ENCODE measurements at places on chromosomes 4 and X.

GRCh38 chr4:23750125-23750524 lies 139.7 kb downstream of the PPARGC1A start:
- no peak for DNase-seq

GRCh38 chr4:35884714-35885480 lies 359.4 kb downstream of the ARAP2 start:
- DNase-seq = no peak

DNA sequence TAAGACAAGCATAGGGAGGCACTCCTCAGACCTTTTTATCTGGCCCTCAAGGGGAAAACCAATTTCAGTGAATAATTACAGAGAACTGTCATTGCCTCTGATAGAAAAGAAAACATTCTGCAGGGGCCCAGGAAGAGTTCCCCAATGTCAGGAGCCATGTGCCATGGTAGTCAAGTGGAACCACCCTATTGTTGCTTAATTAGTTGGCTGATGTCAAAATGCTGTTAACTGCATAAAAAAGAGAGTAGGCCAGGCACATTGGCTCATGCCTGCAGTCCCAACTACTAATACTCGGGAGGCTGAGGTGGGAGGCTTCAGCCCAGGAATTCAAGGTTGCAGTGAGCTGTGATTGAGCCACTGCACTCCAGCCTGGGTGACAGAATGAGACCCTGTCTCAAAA lies 28.6 kb upstream of the OGT start:
- DNase-seq = no peak

DNA sequence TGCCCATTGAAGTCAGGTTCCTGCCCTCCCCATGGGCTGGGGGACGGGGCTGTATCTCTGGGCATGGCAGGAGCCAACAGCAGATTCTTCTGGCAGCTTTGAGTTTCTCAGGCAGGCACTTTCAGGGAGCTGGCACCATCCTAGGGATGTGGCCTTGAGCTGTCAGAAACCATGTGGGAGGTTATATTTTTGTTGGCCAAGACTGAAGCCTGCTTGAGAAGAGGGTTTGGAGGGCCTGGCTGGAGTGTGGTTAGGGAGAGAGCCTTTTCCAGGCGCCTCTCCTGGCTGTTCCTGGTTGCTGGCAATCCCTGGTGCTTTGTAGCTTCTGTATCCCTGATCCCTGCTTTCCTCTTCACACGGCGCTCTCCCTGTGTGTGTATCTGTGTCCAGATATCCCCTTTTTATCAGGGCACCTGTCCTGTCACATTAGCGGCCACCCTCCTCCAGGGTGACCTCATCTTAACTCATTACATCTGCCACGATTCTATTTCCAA lies 30.6 kb upstream of the SORCS2 start:
- no peak for DNase-seq

- DNase-seq = no peak
These were observed 76.6 kb downstream of the FBXW7 start for GRCh38 chr4:152459326-152459725.

DNA sequence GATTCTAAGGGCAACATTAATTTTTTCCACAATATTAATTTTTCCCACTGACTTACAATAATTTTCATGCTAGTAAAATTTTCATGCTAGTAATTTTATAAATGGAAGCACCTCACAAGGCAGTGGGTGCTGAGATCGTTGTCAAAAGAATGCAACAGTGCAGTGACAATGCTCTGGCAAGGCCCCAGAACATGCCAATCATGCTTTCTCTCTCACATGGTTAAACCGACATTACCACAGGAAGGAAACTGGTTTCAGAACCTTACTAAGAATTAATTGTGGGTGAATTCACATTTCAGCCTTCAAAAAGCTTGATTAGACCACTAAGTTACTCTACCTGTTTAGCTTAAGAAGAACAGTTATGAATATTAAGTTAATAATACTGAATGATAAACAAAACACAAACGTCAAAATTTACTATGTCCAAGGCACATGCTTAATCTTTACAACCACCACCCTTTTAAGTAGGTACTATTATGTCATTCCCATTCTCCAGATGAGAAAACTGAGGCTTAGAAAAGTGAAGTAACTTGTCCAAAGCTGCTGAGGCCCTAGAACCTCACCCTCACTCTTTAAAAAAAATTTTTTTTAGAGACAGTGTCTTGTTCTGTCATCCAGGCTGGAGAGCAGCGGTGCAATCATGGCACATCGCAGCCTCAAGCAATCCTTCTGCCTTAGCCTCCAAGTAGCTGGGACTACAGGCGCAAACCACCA lies 10.0 kb upstream of the OPHN1 start:
- no peak for DNase-seq

- no peak for DNase-seq
These were observed 985.0 kb downstream of the C4orf33 start for GRCh38 chr4:130080872-130081451.

GRCh38 chrX:66014084-66014483 lies 25.8 kb downstream of the VSIG4 start:
- no peak for DNase-seq

DNA sequence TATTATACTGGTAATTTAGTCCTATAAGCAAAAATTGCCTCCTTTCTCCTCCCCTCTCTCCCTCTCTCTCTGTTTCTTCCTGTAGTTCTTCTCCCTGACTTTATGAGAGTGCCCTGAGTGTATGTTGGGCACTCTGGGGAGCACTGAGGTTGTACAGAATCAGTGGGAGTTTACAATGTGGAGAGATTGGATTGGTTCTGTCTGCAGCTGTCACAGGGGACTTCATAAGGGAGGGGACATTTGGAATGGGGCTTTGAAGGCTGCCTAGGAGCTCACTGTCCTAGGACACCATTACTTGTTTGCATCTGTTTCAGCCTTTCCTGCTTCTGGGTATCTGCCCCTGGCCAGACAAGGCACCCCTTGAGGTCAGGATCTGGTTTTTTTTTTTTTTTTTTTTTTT lies 22.9 kb downstream of the SH3TC1 start:
- no peak for DNase-seq

GRCh38 chr4:107247738-107248137 lies 211.6 kb upstream of the DKK2 start:
- DNase-seq = no peak

- DNase-seq = no peak
These were observed 260.6 kb downstream of the EVC2 start for GRCh38 chr4:5447755-5448154.

GRCh38 chr4:109435635-109436034 lies 2.0 kb downstream of the SEC24B start:
- no peak for DNase-seq

GRCh38 chr4:112881842-112882241 lies 167.6 kb upstream of the ANK2 start:
- no peak for DNase-seq

DNA sequence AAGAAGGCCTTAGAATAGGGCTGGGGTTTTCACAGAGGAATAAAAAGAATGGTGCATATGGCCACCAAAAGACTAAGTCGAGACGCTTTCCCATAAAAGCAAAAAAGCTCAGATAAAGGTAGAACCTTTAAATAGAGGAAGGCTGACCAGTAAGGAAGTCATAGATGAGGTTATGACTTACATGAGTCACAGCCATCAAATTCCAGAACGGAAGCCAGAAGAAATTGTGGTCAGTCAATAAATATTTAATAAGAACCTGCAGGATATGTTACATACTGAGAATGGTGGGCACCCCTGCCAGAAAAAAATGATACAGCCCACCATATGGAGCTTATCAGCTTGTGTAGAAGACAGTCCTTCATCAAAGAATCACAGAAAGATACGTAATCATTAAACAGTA lies 120.1 kb downstream of the MANBA start:
- DNase-seq = no peak

DNA sequence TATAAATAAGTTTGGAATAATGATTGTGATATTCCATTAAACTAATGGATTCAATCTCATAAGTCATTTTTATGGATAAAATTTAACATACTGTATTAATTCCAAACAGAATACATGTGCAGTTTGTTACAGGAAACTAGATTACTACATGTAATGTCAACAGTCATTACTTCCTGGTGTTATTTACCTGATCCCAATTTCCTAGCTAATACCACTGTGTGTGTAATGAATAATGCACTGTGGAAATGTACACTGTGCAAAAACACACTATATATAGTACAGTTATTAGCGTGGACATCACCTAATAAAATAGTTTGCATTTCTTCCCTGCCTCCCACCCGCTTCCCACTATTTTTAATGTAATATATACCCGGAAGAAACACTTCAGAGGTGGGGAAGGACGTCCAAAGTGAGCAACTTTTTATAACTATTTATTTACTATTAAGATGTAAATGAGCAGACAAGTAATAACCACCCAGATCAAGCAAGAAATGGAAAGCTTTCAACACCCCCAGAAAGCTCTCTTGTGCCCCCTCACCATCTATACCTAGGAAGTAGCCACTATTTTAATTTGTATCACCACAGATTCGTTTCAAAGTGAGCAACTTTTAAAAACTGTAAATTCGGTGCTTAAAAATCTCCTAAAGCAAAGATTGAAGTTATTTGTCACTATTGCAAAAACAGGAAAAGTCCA lies 219.1 kb downstream of the THOC2 start:
- DNase-seq = no peak

- DNase-seq = no peak
These were observed 990.2 kb downstream of the STPG2 start for GRCh38 chr4:97153042-97153441.

GRCh38 chr4:40719008-40719623 lies 30.6 kb upstream of the NSUN7 start:
- DNase-seq = no peak

GRCh38 chr4:74362347-74362746 lies 2.6 kb upstream of the EREG start:
- no peak for DNase-seq

GRCh38 chrX:15617111-15617510 lies 16.4 kb upstream of the ACE2 start:
- DNase-seq = no peak

- DNase-seq = no peak
These were observed 3.0 kb downstream of the LINC00632 start for GRCh38 chrX:140712413-140713173.

DNA sequence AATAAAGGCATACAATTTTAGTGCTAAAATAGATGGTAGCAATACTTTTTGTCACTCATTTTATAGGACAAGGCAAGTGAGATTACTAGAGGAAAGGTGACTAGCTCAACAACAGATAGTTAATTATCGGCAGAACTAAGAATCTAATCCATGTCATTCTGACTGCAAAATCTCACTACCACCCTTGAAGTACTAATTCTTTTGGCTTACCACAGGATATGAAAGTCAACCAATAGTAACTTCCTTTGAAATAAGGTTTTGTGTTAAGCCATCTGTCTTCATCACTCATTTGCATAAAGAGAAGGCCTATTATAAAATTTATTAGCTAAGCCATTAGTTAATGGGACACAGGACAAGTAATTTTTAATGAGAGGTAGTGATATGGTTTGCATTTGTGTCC lies 25.3 kb upstream of the ZMAT1 start:
- DNase-seq = no peak

GRCh38 chrX:3295731-3296130 lies 50.7 kb downstream of the MXRA5 start:
- DNase-seq = no peak

DNA sequence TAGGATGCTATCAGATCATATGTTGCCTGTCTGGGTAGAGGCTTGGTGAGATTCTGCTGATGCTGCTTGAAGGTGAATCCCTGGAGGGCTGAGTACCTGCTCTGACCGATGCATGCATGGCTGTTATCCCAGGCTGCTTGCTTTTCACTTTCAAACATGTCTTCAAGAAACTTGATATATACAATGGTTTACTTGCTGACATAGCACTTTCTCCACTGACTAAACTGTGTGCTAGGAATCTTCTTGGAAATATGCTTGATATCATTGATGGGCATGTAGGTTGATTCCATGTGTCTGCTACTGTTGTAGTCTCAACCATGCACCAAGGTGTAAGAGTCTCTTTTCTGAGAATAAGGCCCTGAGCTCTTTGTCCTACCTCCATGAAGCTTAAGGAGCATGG lies 79.6 kb upstream of the WDR1 start:
- no peak for DNase-seq

DNA sequence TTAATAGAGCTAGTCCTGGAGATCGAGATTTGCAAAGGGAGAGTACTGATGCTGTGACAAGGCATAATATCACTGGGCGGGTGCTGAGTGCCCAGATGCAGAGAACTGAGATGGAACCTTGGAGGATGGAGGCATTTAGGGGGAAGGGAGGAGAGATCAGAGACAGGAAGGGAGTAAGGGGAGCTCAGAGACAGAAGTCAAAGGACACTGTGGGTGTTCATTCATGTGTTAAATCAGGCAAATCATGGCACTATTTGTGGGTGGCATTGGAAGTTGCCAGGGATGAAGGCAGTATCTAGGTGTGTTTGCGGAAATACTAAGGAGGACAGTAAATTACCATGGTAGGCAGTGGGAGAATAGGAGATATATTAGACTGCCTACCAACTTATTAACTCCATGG lies 135.0 kb downstream of the RBM46 start:
- no peak for DNase-seq

- DNase-seq = no peak
These were observed 61.2 kb downstream of the NDNF start for GRCh38 chr4:121011138-121011537.

GRCh38 chrX:63050225-63050624 lies 300.9 kb downstream of the SPIN4 start:
- no peak for DNase-seq

DNA sequence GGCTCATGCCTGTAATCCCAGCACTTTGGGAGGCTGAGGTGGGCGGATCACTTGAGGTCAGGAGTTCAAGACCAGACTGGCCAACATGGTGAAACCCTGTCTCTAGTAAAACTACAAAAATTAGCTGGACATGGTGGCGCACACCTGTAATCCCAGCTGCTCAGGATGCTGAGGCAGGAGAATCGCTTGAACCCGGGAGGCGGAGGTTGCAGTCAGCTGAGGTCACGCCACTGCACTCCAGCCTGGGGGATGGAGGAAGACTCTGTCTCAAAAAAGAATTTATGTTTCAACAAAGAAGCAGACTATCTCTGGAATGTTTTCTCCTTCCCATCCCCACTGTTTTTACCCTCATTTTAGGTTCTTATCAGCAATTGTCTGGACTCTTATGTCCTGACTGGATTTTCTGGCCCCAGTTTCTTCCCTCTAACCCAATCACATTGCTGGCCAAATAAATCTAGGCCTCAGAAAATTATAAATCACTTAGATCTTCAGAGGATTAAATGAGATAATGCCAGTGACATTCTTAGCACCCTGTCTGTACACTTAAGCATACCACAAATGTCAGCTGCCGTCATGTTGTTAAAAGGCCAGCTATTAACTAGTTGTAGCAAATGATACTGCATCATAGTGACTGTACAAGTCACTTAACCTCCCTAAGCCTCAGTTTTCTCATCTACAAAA lies 44.9 kb upstream of the PRSS48 start:
- DNase-seq = no peak

DNA sequence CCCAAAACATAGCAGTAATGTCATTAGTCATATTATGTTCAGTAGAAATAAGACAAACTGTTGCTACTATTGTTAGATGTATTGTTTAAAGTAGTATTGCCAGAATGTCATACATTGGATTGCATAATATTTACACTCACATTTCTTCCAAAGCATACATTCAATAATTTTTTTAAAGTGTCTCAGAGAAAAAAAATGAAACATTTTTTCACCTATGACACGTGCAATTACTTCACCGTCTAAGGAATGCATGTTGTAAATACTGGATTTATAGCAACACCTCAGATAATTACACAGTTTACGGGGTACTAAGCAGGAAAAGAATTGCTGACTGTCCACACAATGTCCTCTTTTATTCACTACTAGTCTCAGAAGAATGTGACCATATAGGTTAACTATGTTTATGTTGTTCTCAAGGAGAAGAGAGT lies 162.1 kb downstream of the PCDH18 start:
- DNase-seq = no peak
